ENCODE measurements at places on chromosomes 1 and 21. TPM values are rescaled to one million over a fixed set of nuclear protein-coding genes. Genes with fewer than 3 reads are reported as not detected.

GRCh38 chr1:157288492-157288891 is 150.3 kb upstream of the ETV3 start:
- H3K27me3 ChIP-seq: no peaks in the 10 kb centered on the region
- DNase-seq: no peak
- H3K27ac ChIP-seq: no peak overlapping the region
- H3K4me1 ChIP-seq: no peaks in the 10 kb centered on the region

GRCh38 chr1:230356869-230357794 is 69.0 kb downstream of the PGBD5 start:
- H3K4me1 ChIP-seq: no peaks in the 10 kb centered on the region
- H3K36me3 ChIP-seq: no peaks in the 10 kb centered on the region
- no peak for DNase-seq
- H3K4me3 ChIP-seq: no peak overlapping the region
- no peaks in the 10 kb centered on the region for H3K27me3 ChIP-seq

DNA sequence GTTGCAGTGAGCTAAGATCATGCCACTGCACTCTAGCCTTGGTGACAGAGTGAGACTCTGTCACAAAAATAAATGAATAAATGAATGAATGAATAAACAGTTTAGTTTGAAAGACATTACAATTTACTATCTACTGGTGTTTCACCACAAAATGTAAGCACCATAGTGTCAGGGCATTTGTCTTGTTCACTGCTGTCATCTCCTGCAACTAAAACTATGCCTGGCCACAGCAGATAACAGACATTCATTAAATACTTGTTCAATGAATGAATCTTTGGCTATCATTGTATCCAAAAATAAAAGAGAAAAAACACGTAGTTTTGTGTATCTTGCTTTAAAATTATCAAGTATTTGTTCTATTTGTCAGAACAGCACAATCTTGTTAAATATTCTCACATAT is 32.5 kb downstream of the SASS6 start:
- no peaks in the 10 kb centered on the region for H3K36me3 ChIP-seq
- no peak overlapping the region for H3K4me3 ChIP-seq
- H3K27me3 ChIP-seq: no peaks in the 10 kb centered on the region
- no peak for DNase-seq
- H3K4me1 ChIP-seq: no peaks in the 10 kb centered on the region

The KCNA3 gene
- total RNA-seq: 0.62 TPM

The G0S2 gene
- 13.3 TPM for total RNA-seq

The LCE3E gene
- not detected for total RNA-seq

The CRP gene
- total RNA-seq: 0.55 TPM

The RORC gene
- total RNA-seq: 73.2 TPM

DNA sequence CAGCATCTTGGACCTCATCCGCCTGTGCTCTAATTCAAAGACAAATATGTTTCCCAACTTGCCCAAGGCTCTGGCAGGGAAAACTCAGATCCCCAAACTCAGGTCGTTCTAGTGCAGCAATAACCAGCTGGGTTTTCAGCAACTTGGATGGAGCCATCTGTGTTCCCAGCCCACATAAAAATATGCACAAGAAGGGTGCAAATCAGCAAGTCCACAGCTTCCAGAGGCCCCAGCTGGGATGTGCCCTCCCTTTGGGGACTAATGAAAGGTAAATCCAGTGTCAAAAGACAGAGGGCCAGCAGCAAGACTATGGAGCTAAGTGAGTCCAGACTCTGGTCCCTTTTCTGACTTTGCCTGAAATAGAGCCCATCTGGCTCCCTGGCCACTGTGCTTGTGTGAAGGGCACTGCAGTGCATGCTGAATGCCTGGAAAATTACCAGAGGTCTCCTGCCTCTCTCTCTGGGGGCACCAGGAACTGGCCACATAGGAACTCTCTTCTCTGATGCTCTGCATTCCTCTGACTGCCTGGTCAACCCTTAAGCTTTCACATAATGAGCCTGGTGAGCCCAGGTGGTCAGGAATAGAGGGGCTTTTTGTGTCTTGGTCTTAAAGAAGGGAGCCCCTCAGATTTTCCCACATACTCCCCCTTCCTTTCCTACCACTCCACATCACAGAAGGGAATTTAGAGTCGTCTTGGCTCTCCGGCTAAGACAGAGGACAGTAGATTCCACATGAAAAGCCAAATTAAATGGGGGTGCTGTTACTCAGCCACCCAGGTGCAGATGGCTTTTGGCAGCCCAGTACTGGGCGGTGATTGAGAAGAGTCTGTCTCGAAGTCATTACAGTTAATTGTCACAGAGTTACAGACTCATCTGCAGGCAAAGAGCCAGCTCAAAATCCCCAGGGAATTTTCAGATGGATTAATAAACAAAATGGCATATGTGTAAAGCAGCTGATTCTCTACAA is 88.1 kb upstream of the C1orf21 start:
- H3K36me3 ChIP-seq: no peaks in the 10 kb centered on the region
- no peaks in the 10 kb centered on the region for H3K4me1 ChIP-seq
- no peak overlapping the region for H3K4me3 ChIP-seq
- no peak for DNase-seq
- no peaks in the 10 kb centered on the region for H3K27me3 ChIP-seq

The C1orf174 gene
- total RNA-seq: 32.7 TPM

GRCh38 chr1:31799895-31800673 is 15.7 kb downstream of the SPOCD1 start:
- no peaks in the 10 kb centered on the region for H3K4me1 ChIP-seq
- H3K27ac ChIP-seq: no peak overlapping the region
- H3K27me3 ChIP-seq: no peaks in the 10 kb centered on the region
- no peak for DNase-seq

The KRTAP21-2 gene
- total RNA-seq: not detected

The SIPA1L2 gene
- 8.1 TPM for total RNA-seq

The GOLT1A gene
- total RNA-seq: 3.6 TPM

The SLC45A3 gene
- total RNA-seq: 1,326 TPM

The GADD45A gene
- 43.9 TPM for total RNA-seq

GRCh38 chr1:84480650-84481049 is 1.6 kb downstream of the RPF1 start:
- H3K4me3 ChIP-seq: peak overlapping the region; percentile 65
- no peak for DNase-seq

DNA sequence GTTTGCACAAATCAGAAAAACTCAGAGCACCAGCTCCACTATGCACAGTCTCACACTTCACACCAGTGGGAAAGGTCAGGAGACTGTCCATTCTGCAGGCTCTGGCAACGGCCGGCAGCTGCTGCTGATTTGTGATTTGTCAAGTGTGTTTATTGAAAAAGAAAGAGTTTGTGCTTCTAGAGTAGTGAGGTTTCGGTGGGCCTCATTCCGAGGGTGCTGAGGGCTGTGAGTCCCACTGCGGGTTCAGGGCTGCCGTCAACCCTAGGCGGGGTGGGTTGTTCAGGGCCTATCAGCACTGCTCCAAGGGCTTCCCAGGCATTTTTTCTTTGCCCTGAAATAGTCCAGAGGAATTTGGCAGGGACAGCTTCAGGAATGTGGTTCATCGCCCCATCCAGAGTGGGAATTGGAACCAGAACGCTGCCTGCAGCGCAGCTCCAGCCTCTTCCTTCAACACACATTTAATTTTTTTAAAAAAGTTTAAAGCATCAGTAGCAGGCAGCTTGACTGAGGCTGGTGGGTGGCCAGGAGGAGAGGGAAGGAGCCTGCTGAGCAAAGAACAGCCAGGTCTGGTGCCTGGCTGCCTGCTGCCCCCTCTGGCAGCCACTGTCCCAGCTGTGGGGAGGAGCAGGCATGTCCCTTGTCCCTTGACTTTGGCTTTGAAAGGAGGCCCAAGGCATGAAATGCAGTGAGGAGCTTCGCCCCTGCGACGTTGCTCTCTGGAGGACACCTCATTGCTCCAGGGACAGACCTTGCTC is 19.7 kb downstream of the STUM start:
- no peaks in the 10 kb centered on the region for H3K27me3 ChIP-seq
- no peak for DNase-seq
- H3K4me1 ChIP-seq: no peaks in the 10 kb centered on the region
- H3K36me3 ChIP-seq: no peaks in the 10 kb centered on the region

GRCh38 chr1:203509135-203509534 is 15.2 kb downstream of the OPTC start:
- no peak overlapping the region for H3K27ac ChIP-seq
- no peak overlapping the region for H3K4me3 ChIP-seq
- H3K27me3 ChIP-seq: no peaks in the 10 kb centered on the region
- DNase-seq: no peak
- no peaks in the 10 kb centered on the region for H3K36me3 ChIP-seq

GRCh38 chr1:233340031-233340555 is 12.6 kb downstream of the MAP3K21 start:
- no peak overlapping the region for H3K27ac ChIP-seq
- H3K4me1 ChIP-seq: no peaks in the 10 kb centered on the region
- H3K36me3 ChIP-seq: no peaks in the 10 kb centered on the region
- no peaks in the 10 kb centered on the region for H3K27me3 ChIP-seq
- H3K4me3 ChIP-seq: no peak overlapping the region

DNA sequence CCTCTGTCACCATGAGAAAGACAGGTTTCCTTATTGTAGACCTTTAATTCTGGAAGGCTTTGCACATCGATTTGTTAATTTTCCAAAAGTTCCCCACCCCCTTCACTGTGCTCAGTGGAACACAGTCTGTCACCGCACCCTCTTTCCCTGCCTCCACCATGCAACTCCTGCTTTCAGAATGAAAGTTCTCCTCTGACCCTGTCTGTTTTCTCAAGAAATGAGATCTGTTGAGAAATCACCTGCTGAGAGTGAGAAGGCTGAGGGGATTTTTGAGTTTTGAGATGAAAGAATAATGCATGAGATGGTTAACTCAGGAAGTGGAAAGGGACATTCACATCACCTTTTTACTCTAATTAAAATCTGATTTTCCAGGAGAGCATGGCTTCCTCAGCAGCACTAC is 99.6 kb downstream of the CYYR1 start:
- no peak overlapping the region for H3K4me3 ChIP-seq
- no peak overlapping the region for H3K27ac ChIP-seq
- H3K36me3 ChIP-seq: no peaks in the 10 kb centered on the region
- no peaks in the 10 kb centered on the region for H3K27me3 ChIP-seq
- H3K4me1 ChIP-seq: no peaks in the 10 kb centered on the region

The TPTE gene
- total RNA-seq: 17.2 TPM

GRCh38 chr1:165383067-165383466 is 26.6 kb upstream of the LMX1A start:
- no peaks in the 10 kb centered on the region for H3K36me3 ChIP-seq
- peak; percentile 42 for DNase-seq
- H3K4me1 ChIP-seq: no peaks in the 10 kb centered on the region
- H3K4me3 ChIP-seq: no peak overlapping the region

The CELA2B gene
- total RNA-seq: not detected

GRCh38 chr1:150976879-150977694 is 2.5 kb upstream of the CERS2 start:
- H3K27ac ChIP-seq: no peak overlapping the region
- H3K4me3 ChIP-seq: no peak overlapping the region
- peaks cover 12% of the 10 kb centered on the region for H3K4me1 ChIP-seq
- H3K36me3 ChIP-seq: no peaks in the 10 kb centered on the region
- peak; percentile 22 for DNase-seq
- H3K27me3 ChIP-seq: no peaks in the 10 kb centered on the region
